ENCODE measurements at places on chromosomes 4 and X. TPM values are rescaled to one million over a fixed set of nuclear protein-coding genes. Genes with fewer than 3 reads are reported as not detected.

The MOSPD2 gene
- 7.1 TPM for total RNA-seq

The HPSE gene
- total RNA-seq: 1.4 TPM

The EGFL6 gene
- total RNA-seq: not detected

The WDR17 gene
- total RNA-seq: 3.3 TPM

The ELMOD2 gene
- total RNA-seq: 10.7 TPM

The FREM3 gene
- total RNA-seq: not detected

The SHROOM3 gene
- total RNA-seq: 12.5 TPM

The OCIAD1 gene
- 133 TPM for total RNA-seq

The GYPE gene
- not detected for total RNA-seq

The PLS3 gene
- 191 TPM for total RNA-seq

The MAGEA4 gene
- total RNA-seq: not detected

The GABRE gene
- 24.5 TPM for total RNA-seq

The UGT2B7 gene
- total RNA-seq: 0.14 TPM

The LRAT gene
- not detected for total RNA-seq

The SHROOM4 gene
- total RNA-seq: not detected

The GLRA2 gene
- total RNA-seq: not detected

The FAM184B gene
- total RNA-seq: 0.02 TPM

The DGKK gene
- not detected for total RNA-seq

The WAS gene
- total RNA-seq: 0.27 TPM

The RNF150 gene
- total RNA-seq: 0.20 TPM

The PHOX2B gene
- total RNA-seq: not detected

The AR gene
- total RNA-seq: 3.1 TPM

The RBMXL3 gene
- total RNA-seq: not detected
